ENCODE measurements at places on chromosomes 2 and 18.
A peak's percentile ranks its signal among the peaks of the same experiment; 100 is the strongest.

DNA sequence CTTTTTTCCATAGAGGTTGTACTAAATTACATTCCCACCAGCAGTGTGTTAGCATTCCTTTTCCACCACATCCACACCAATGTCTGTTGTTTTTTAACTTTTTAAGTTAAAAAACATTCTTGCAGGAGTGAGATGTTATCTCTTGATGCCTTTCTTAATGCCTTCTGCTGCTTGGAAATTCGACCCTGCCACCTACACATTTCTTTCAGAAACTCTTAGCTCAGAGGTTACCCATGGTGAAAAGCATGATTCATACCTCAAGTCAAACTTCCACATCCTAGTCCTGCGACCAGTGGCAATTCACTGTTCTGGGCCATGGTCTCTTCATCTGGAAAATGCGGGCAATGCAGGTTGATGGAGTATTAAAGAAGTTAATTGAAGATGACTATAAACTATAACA lies 12.7 kb upstream of the HNMT start:
- no peak for DNase-seq

- DNase-seq = no peak
Measured at GRCh38 chr2:45761635-45762034, 110.2 kb downstream of the PRKCE start.

DNA sequence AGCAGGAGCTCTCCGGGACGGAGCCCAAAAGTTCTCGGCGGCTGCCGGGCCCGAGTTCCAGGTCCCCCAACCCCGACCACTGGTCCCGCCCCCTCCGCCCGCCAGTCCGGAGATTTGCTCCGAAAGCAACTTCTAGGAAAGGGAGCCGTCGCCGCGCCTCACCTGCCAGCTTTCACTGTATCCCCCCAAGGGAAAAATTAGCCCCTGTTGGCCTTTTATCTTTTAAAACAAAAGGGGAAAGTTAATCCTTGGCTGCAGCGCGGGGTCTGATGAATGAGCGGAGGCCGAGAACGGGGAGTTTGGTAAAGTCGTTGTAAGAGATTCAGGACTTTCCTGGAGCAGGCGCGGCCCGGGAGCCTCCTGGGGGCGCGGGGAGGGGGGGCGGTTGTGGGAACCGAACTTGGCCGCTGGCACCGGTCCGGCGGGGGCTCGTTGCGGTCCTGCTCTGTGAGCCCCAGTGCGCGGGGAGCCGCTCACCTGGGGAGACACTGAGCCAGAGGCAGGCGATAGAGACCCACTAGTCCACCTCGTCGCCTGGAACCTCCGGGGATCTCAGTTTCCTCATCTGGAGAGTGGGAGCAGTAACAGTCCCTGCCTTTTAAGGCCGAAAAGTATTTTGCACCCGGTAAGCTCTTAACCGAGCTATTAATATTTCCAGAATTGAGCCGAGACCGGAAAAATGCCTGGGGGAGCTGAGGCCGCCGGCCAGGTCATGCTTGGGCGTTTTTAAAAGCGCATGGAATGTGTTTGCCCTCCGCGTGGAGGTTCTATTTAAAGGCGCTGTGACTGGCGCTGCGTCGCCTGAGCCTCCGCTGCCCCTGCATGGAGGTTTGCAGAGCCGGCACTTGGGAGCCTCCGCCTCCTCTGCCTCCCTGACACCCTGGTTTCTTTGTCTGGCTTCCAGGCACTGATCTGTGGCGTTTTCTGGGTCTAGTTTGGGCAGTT lies 1.1 kb downstream of the EFHD1 start:
- DNase-seq = no peak

DNA sequence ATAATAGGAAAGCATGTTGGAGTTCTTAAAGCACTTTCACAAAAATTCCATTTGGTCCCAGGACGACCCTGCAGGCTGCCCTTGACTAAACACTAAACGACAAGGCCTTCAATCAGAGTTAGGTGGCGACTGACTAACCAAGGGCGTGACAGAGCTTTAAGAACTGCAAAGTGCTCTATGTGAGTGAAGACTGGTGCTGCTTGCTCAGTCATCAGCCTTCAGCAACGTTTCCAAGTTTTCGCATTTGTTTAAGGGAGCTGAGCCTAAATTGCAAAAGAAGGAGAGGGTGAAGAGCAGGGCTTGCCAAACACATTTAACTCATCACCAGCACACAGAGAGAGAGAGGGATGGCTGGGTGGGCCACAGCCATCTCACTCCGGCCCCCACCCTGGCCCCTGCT lies 204.7 kb upstream of the PID1 start:
- DNase-seq = no peak

DNA sequence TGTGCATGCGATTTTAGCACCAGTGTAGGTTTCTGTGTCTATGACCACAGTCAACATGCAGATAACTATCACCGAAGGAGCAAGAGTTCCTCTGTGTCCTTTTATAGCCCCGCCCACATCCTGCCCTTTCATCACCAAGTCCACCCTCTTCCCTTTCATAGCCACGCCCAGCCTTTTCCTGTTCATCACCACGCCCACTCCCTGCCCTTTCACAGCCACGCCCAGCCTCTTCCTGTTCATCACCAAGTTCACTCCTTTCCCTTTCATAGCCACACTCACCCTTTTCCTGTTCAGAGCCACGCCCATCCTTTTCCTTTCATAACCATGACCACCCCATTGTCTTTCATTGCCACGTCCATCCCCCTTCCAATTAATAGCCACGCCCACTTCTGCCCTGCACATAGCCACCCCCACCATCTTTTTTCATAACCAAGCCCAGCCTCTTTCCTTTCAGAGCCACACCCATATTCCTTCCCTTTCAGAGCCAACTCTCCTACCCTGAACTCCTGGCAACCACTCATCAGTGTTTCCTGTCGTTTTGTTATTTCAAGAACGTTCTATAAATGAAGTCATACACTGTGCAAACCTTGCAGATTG lies 273.9 kb downstream of the MYT1L start:
- peak; percentile 46 for DNase-seq

DNA sequence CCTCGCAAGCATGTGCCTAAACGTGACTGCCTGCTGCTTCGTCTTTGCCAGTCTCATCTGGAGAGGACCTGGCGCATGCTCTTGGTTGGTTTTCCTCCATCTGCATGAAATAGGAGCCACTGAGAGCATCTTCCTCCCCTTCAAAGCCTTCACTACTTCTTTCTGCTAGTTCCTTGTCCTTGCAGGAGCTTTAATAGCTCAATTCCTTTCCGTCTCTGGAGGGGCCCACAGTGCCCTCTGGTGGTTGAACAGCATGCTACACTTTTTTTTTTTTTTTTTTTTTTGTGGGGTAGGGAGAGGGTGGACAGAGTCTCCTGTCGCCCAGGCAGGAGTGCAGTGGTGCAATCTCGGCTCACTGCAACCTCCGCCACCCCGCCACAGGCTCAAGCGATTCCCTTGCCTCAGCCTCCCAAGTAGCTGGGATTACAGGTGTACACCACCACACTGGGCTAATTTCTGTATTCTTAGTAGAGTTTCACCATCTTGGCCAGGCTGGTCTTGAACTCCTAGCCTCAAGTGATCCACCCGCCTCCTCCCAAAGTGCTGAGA lies 59.6 kb downstream of the SP110 start:
- no peak for DNase-seq

DNA sequence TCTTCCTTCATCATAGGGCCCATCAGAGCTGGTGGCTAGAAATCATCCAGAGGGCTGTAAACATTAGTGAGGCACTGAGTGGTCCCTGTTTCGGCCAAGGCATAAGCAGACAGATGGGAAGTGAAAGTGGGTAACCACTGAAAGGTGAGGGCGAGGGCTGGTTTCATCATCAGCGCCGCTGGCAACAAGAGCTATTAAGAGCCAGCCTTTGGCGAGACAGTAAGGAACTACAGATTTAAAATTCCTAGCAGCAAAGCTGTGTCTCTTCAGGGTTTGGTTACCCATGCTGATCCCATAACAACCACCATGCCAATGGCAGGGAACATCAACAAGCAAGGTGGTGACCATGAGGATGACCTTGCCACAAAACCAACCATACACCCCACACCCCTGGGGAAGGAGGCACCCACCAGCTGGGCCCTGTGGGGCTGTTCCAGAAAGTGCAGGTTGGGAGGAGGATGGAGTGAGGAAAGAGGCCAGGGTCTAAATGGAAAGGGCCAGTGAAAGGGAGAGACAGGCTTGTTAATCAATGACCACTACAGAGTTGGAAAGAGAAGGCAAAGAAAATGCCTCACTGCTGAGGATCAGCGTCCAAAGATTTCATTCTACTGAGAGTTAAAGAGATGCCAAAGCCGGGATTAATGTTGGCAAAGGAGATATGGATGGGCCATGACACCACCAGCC lies 9.0 kb upstream of the SLC20A1 start:
- DNase-seq = no peak

GRCh38 chr2:42315844-42316470 lies 45.1 kb downstream of the COX7A2L start:
- no peak for DNase-seq

GRCh38 chr2:174551697-174552096 lies 45.9 kb downstream of the WIPF1 start:
- no peak for DNase-seq

GRCh38 chr2:68835621-68836020 lies 35.6 kb downstream of the BMP10 start:
- no peak for DNase-seq

GRCh38 chr18:67379981-67380380 lies 136.5 kb downstream of the DSEL start:
- no peak for DNase-seq

DNA sequence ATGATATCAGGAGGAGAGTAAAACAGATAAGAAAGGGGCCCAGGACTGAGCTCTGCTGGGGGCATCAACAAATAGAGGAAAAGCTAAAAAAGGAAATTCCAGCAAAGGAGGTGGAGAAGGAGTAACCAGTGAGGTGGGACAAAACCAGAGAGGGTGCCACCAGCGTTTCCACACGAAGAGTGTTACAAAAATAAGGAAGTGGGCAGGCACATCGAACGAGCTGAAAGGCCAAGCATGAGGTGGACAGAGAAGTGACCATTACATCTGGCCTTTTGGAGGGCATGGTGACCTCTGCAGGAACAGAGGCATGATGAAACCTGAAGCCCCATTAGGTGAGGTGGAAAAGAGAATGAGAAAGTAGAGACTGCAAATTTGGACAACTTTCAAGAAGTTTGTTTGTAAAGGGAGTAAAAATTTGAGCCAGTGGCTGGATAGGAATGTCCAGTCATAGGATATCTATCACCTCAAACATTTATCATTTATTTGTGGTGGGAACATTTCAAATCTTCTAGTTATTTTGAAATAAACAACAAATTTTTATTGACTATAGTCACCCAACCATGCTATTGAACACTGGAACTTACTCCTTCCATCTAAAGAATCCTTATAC lies 18.4 kb upstream of the VIT start:
- no peak for DNase-seq

Measured in NCI-H1048 (cell line).